Cerebellar cortex (tissue), 1 donor: ENCODE measurements at places on chromosomes 7 and 10.

- DNase-seq, result peak; percentile 60
These were observed 182.7 kb upstream of the LYZL2 start for GRCh38 chr10:30812018-30812851.

DNA sequence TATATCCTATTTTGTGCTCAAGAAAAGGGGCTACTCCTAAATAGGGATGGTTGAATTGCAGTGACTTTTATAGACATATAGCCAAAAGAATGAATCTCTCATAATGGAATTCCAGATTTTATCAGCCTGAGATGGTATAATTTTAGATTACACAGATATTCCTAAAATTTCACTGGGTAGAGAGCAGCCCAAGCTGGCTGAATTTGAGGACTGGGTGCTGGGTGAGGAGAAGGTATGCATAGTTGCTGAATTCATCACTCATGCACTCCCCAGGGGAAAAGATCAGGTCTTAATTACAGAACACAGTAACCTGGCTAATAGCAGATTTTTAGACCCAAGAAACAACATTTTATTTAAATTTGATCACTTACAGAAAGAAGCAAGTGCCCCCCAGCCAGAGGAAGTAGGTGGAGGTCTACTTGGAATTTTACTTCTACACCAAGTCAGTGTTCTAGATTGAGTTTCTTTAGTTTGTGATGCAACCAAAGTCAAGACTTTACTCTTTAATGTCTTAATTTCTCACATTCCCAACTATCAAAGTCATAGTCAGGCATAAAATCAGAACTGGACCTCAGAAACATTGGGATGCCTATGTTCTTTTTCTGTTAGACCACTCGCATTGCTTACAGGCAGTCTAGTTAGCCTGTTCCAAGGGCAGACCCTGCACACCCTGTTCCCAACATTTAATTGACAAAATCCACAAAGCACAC lies 337.4 kb upstream of the PODXL start:
- no peak for DNase-seq

DNA sequence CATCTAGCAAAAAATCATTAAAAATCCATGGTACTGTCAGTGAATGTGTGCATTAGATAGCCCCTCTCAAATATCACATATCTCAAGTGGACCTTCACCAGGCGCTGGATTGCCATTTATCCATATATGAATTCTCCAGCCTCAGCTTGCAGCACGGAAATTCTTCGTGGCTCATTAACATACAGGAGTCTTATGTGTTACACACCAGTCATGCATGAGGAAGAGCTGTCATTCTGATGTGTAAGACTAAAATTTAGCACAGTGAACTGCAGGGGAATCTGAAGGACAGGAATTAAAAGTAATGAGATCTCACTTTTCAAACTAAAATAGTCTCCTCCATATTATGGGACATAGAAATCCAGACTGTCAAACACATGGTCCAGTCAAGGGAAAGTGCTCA lies 542.4 kb upstream of the DPP6 start:
- DNase-seq, result no peak

DNA sequence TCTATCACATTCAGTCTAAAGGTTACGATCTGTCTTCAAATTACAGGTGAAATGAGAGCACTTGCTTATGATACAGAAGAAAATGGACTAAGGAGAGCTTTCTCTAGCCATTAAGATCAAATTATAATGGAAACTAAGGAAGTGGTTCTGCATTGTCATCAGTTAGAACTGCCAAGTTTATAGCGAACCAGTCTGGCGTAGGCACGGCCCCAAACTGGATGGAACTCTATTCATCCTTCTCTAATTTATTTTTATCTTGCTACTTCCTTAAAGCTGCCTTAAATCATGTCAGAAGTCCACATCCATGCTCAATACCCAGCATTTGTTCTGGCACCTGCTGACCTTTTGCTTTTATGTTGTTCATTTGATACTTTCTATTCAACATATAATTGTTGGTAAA lies 63.7 kb upstream of the APBB1IP start:
- no peak for DNase-seq

DNA sequence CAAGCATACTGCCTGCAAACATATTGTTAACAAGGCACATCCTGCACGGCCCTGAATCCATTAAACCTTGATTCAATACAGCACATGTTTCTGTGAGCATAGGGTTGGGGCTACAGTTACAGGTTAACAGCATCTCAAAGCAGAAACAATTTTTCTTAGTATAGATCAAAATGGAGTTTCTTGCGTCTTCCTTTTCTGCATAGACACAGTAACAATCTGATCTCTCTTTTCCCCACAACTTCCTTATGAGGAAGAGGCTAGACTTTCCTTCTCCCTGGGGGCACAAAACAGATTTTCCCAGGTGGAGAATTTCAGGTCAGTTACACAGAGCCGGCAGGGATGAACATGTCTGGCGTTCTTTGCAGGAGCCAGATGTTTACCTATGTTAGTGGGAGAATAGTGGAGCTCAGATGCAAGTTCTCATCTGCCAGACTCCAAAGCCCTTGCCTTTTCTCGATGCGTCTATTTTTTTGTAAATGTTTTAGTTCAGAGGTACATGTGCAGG lies 37.5 kb upstream of the PFKFB3 start:
- DNase-seq, result no peak

- DNase-seq, result no peak
These were observed 182.2 kb upstream of the GNAI1 start for GRCh38 chr7:79952399-79952798.

DNA sequence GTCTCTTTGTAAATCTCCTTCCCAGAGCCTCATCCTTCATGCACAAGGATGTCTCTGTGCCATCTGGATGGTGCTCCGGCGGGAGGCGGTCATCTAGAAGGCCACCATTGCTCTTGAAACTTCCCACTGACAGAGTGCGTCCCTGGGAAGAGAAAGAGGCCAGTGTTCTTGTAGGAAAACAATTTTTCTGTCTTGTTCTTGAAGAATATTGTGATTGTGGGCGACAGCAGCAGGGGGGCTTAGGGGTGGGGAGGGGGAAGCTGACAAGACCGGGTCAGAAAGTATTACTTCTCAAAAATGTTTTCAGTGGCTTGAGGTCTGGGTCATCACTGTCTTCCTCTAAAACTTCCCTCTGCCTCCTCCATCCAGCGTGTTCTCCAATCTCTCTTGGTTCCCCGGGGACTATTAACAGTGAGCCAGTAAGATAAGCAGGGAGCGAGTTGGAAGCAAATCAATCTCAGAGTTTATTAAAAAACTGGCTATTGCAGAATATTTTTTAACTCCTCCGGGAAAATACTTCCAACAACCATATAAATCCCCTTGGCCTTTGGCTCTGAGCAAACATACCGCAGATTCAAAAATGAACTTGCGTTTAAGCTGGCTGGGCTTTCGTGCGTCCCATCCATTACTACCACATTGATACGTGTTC lies 597.8 kb upstream of the MGMT start:
- no peak for DNase-seq

- no peak for DNase-seq
These were observed 188.9 kb downstream of the EVX1 start for GRCh38 chr7:27431465-27431864.

GRCh38 chr7:44977959-44978335 lies 868 bp downstream of the MYO1G start:
- no peak for DNase-seq
